Stomach (tissue), 19 donors: ENCODE measurements at places on chromosomes 5 and 9. TPM values are rescaled to one million over a fixed set of nuclear protein-coding genes. Genes with fewer than 3 reads are reported as not detected.
A peak's percentile ranks its signal among the peaks of the same experiment; 100 is the strongest.

Gene WWC1
- total RNA-seq: 18.1 TPM

- H3K36me3 ChIP-seq: peaks cover 92% of the 10 kb centered on the region
- no peak overlapping the region for H3K27ac ChIP-seq
- DNase-seq: no peak
- no peaks in the 10 kb centered on the region for H3K27me3 ChIP-seq
- H3K4me3 ChIP-seq: no peak overlapping the region
These were observed 72.8 kb downstream of the NUP214 start for GRCh38 chr9:131198041-131198715.

GRCh38 chr9:113436728-113437515 is 26.4 kb downstream of the C9orf43 start:
- no peaks in the 10 kb centered on the region for H3K4me1 ChIP-seq
- H3K36me3 ChIP-seq: no peaks in the 10 kb centered on the region
- no peak overlapping the region for H3K27ac ChIP-seq
- H3K27me3 ChIP-seq: no peaks in the 10 kb centered on the region

Gene CDK9
- 92.7 TPM for total RNA-seq

GRCh38 chr5:19733612-19734495 is 254.1 kb downstream of the CDH18 start:
- no peak for DNase-seq
- no peak overlapping the region for H3K4me3 ChIP-seq
- no peak overlapping the region for H3K27ac ChIP-seq
- H3K36me3 ChIP-seq: no peaks in the 10 kb centered on the region
- no peaks in the 10 kb centered on the region for H3K27me3 ChIP-seq

DNA sequence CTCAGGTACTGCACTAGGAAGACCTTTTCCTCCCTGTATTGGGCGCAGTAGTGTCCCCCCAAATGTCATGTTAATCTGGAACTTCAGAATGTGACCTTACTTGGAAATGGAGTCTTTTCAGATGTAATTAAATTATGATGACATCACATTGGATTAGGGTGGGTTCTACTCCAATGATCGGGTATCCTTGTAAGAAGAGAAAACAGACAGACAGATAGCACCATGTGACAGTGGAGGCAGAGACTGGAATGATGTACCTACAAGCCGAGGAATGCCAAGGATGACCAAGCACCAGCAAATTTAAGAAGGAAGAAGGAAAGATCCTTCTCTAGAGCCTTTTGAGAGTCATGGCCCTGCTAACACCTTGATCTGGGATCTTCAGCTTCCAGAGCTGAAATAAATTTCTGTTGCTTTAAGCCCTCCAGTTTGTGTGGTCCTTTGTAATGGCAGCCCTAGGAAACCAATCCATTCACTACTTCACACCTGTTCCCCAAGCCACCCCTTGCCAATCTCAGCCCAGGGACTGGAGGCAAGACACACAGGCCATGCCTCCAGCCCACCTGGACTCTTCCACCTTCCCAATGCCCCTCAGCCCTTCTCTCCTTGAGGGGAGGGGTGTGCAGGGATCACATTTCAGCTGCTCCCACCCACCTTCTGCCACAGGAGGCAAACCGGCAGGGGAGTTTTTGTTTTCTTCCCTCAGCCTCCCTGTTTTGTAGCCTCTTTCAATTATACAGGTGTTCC is 1.6 kb downstream of the CCNJL start:
- no peak overlapping the region for H3K27ac ChIP-seq
- H3K27me3 ChIP-seq: peaks cover 43% of the 10 kb centered on the region
- no peak overlapping the region for H3K4me3 ChIP-seq
- H3K36me3 ChIP-seq: no peaks in the 10 kb centered on the region
- DNase-seq: no peak

- no peak overlapping the region for H3K4me3 ChIP-seq
- peak overlapping the region; percentile 87 for H3K27ac ChIP-seq
- DNase-seq: peak; percentile 79
- H3K36me3 ChIP-seq: peaks cover 34% of the 10 kb centered on the region
These were observed 1.9 kb downstream of the RAB24 start for GRCh38 chr5:177301503-177302165.

DNA sequence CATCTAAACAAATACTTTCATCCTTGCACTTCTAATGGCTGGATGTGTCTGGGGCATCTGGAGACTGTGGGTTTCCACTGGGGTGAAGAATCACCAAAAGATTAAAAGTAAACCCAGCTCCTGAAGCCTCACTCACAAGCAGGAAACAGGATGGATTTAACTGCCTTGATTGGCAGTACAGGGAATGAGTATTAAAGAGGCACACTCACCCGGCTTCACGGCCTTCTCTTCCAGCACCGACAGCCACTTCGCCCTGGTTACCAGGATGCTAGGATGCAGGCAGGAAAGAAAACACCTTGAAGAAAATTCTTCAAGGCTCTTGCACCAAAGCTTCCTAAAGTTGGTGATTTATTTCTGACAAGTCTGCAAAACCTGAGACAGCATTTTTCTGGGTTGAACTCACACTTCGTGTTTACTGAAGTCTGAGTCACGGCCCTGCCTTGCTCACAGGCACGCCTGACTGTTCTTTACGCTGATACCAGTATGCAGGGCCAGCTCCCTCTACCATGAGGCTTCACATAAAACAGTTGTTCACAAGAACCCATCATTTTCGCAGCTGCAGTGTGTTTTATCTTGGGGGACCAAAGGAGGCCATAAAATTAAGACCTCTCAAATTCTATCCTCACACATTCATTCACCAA is 56.5 kb upstream of the ZNF354A start:
- no peaks in the 10 kb centered on the region for H3K27me3 ChIP-seq
- DNase-seq: peak; percentile 48
- H3K27ac ChIP-seq: no peak overlapping the region
- no peaks in the 10 kb centered on the region for H3K4me1 ChIP-seq
- no peaks in the 10 kb centered on the region for H3K36me3 ChIP-seq

Gene ACOT12
- not detected for total RNA-seq

Gene NLN
- 26.3 TPM for total RNA-seq

- DNase-seq: no peak
- no peaks in the 10 kb centered on the region for H3K4me1 ChIP-seq
- H3K4me3 ChIP-seq: no peak overlapping the region
- H3K36me3 ChIP-seq: no peaks in the 10 kb centered on the region
These were observed 335.6 kb downstream of the ZNF608 start for GRCh38 chr5:124410539-124411488.

Gene SLC9A3
- total RNA-seq: 14.1 TPM

- H3K27me3 ChIP-seq: no peaks in the 10 kb centered on the region
- DNase-seq: no peak
- H3K4me3 ChIP-seq: no peak overlapping the region
- H3K27ac ChIP-seq: no peak overlapping the region
- H3K4me1 ChIP-seq: no peaks in the 10 kb centered on the region
- H3K36me3 ChIP-seq: no peaks in the 10 kb centered on the region
These were observed 22.9 kb downstream of the NUDT12 start for GRCh38 chr5:103539376-103540330.

DNA sequence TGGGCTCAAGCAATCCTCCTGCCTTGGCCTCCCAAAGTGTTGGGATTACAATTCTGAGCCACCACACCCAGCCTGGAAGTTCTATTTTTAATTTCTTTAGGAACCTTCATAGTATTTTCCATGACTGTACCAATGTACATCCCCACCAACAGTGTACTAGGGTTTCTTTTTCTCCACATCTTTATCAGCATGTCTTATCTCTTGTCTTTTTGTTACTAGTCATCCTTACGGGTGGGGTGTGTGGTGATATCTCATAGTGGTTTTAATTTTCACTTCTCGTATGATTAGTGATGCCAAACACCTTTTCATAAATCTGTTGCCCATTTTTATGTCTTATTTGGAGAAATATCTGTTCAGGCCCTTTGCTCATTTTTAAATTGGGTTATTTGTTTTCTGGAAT is 123.0 kb upstream of the MEF2C start:
- H3K27me3 ChIP-seq: no peaks in the 10 kb centered on the region
- no peak overlapping the region for H3K27ac ChIP-seq
- no peak for DNase-seq
- no peaks in the 10 kb centered on the region for H3K4me1 ChIP-seq

DNA sequence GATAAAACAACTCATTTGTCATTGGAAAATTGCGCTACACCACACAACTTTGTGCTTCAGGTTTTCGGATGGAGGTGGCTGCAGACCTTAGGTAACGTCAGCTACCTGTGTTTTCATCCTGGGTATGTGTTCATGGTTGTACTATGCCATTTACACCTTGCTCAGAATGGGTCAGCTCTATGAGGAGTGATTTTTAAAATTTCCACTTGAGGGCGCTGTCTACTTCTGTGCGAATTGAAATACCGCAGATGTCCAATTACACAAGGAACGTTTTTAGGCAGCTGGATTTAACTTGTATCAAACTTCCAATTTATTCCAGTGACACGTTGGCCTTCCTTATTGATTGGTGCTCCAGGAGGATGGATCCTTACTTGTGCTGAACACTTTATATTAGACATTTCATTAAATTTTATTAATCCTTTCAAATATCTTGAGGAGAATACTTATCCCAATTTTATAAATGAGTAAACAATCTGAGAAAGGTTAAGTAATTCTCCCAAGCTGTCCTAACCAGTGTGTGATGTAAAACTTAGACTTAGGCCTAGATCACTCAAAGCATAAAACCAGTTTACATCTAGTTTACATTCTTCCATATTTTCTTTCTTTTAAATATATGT is 23.4 kb downstream of the DMRTA1 start:
- no peaks in the 10 kb centered on the region for H3K36me3 ChIP-seq
- H3K27me3 ChIP-seq: no peaks in the 10 kb centered on the region
- no peaks in the 10 kb centered on the region for H3K4me1 ChIP-seq
- H3K4me3 ChIP-seq: no peak overlapping the region
- no peak for DNase-seq
- H3K27ac ChIP-seq: no peak overlapping the region
